Fibroblast of pulmonary artery (primary cell): ENCODE measurements at places on chromosomes 13 and 19.
A peak's percentile ranks its signal among the peaks of the same experiment; 100 is the strongest.

DNA sequence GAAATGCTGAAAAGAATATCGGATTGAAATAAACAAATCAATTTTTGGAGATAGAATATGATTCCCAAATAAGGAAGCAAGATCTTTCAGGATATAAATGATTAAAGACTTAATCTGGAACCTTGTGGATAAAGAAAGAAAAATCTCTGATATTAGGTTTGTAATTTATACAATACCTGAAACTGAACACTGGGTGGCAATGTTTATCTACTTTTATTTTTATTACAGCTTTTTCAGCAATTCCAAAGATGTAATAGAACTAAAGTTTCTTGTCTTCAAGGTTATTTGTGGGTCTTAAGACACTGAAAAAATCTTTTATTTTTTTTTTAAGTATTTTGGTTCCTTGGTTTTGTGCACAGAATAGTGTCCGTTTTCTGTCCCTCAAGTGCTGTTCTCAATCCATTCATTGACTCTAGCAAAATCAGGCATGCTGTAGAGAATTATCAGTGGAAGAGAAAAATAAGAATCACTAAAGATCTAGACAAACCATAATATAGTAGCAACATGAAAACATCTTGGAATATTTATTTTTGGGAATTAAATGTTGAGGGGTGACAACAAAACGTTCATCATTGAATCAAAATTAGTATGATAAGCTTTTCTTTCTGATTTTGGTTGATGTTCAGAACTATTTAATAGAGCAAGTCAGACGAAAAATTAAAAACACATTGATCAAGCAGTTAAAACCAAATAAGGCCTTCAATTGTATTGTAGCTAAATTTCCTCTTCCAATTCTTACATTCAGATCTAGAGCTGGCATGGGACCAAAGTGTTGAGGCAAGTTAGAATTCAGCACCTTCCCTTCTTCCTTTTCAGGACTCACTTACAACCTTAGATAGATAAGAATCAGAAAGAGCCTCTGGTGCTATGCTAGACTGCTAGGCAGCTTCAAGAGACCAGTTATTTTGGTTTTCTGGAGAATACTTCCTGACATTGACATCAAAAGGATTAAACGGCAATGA is 704.4 kb upstream of the PCDH20 start:
- peak; percentile 25 for DNase-seq

DNA sequence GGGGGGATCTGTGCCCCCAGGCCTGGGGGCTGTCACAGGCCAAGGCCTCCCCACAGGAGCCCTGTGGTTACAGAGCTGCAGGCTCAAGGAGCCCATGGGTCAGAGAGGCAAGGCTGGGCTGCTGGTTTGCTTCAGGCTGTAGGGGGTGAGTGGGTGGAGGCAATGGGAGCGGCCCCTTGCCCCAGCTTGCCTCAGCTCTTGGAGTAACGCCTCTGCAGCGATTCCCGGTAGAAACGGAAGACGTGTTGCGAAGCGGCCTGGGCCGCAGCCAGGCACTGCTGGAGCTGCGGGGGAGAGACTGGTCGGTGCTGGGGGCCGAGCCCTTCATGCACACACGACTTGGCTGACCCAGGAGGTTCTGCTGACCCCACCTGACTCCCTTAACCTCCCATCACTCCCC is 10.1 kb downstream of the TMEM91 start:
- peak; percentile 31 for DNase-seq

DNA sequence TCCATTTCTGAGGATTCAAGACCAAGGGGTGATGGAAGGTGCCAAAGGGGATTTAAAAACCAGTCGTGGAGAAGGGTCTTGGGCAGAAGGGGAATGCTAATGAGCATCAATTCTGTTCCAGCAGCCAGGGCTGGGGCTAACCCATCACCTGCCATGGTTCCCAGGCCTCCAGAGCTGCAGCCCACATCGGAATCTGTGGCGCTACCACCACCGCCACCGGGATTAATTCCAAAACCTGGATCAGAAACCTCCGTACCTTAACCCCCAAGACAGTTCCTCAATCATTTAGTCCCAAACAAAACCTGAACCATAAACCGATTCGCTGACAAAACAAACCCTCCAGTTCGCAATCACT is 583 bp downstream of the ZNF615 start:
- peak; percentile 6 for DNase-seq

DNA sequence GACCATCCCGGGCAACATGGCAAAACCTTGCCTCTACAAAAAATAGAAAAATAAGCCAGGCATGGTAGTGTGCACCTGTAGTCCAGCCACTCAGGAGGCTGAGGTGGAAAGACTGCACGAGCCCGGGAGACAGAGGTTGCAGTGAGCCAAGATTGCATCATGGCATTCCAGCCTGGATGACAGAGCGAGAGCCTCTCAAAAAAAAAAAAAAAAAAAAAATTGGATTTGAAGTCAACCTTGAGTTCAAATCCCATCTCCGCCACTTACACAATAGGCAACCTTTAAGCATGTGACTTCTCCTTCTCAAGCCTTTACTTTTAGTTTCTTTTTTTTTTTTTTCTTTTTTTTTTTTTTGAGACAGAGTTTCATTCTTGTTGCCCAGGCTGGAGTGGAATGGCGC is 12.0 kb downstream of the KASH5 start:
- no peak for DNase-seq

GRCh38 chr19:41957838-41958366 is 1.2 kb downstream of the RABAC1 start:
- peak; percentile 83 for DNase-seq

GRCh38 chr19:32349051-32349450 is 3.6 kb downstream of the ZNF507 start:
- DNase-seq, result no peak

DNA sequence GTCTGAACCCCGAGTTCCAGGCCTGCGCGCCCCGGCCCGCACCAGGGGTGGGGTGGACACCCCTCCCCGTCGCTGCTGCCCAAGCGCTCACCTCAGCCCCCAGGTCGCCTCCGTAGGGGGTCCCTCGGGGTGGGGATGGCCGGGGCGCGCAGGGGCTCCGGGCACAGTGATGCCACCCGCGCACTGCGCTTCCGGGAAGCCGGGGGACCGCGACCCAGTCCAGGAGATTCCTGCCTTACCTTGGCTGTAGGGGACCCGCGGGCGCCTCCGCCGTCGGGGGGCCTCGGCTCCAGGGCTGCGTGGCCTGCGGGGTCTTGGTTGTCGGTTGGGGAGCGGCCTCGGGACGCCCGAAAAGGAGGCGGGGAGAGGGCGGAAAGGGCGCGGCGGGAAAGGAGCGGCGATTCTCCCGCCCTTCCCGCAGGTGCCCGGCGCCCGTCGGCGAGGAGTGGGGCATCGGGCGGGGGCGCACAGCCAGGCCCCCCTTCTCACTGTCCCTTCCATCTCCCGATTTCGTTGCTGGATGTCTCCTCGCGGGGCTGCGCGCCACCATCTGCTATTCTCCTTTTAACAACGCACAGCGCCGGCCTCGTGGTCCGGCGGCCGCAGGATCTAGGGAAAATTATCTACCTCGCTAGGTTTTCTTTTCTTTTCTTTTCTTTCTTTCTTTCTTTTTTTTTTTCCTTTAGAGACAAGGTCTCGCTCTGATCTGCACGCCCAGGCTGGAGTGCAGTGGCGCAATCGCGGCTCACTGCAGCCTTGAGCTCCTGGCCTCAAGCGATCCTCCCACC is at the start of gene KEAP1:
TSS of gene KEAP1 (minus strand) at position 355 of the 788 bp plus-strand sequence. CDS start 3,323 bp downstream, outside the sequence.
- peak; percentile 28 for DNase-seq

DNA sequence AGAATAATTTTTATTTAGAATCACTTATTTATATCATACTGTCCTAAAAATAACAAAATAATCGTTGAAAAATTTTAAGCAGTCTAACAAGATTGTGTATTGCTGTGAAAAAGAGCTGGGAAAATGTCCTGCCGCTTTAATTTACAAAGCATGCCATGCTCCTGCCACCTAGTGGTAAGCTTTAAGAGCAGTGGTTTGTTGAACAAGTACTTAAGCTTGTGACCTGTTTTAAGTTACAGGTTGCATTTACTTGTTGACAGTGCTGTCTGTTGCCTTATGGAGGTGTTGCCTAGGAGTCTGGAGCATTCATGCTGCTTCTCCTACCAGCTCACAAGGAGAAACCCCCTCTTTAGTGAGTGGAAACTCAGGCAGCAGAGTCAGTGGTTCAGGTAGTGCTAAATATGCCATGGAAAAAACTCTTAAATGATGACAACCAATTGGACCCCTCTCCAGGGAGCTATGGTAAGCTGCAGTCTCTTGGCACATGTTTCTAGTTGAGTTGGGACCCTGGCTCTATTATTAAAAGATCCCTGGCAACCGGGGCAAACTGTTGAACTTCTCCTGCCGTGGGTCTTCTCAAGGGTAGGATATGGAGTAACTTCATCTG is 68.4 kb downstream of the SPATA13 start:
- DNase-seq, result peak; percentile 85

DNA sequence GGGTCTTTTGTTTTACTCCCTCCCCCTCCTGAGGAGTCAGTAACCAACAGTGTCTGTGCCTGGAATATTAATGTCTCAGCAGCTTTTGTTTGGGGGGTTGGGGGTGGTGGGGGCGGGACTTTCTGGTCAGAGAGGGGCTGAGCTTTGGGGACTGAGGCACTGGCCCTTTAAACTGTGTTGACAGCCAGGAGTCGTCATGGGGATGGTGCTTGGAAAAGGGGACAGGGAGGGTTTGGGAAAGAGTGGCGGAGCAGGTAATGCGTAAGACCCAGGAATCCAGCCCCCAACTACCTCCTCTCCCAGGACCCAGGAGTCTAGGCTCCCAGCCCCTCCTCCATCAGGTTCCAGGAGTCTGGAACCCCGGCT is 5.2 kb downstream of the CADM4 start:
- DNase-seq, result no peak

- DNase-seq, result no peak
Measured at GRCh38 chr19:53545271-53546065, 7.5 kb downstream of the ZNF331 start.

DNA sequence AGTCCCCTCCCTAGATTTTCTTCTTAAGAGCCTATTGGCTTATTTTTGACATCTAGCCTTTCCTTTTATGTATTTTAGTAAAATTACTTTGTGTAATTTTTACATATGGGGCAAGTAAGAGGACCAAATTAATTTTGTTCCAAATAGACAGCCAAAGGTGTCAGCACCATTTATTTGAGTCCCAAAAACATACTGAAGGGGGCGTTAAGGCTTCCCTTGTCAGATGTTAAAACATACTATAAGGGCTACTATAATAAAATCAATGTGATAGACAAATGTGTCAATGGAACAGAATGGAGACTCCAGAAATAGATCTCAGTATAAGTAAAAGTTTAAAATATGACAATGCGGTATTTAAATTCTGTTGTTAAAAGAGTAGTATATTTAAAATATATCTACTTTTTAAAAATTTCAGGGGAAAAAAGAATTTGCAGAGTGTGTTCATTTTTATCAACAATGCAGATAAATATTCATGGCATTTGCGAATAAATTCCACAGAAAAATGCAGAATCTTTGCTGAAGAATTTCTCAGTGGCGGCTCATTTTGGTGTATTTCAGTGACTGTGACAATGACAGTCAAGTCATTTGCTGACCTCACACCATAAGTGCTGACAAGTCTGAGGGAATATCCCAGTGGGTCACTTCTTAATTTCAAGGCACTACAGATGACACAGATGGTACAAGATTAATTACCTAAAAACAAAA is 133.7 kb downstream of the MTUS2 start:
- no peak for DNase-seq

DNA sequence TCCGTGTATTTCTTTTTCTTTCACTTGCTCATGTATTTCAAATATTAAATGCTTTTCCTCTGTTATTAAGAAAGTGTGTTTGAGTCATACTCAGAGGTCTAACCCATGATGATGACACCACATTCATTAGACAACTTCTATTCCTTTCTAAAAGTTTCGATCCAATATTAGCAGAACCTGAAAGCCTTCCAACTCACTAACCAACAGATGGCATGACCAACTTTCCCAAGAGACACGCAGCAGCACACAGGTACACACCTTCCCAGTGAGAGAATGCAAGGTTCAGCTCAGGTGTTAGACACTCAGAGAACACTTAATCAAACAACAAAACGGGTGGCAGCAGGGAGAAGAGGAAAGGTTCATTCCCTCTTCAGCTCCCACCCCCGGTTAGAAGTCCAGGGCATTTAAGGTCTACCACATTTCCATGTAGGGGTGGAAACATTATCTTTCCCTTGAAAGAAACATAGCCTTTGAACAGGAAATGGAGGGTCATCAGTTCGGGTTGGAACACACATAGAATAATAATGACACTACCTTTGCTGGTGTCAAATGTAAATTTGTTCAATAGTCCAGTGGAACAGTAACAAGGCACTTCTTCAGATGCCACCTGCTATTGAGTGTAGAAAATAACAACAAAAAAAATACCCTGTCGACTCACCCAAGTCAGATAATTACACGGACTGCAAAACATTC is 404.2 kb downstream of the COG6 start:
- no peak for DNase-seq

- no peak for DNase-seq
Measured at GRCh38 chr13:108328848-108329247, 59.3 kb downstream of the TNFSF13B start.

DNA sequence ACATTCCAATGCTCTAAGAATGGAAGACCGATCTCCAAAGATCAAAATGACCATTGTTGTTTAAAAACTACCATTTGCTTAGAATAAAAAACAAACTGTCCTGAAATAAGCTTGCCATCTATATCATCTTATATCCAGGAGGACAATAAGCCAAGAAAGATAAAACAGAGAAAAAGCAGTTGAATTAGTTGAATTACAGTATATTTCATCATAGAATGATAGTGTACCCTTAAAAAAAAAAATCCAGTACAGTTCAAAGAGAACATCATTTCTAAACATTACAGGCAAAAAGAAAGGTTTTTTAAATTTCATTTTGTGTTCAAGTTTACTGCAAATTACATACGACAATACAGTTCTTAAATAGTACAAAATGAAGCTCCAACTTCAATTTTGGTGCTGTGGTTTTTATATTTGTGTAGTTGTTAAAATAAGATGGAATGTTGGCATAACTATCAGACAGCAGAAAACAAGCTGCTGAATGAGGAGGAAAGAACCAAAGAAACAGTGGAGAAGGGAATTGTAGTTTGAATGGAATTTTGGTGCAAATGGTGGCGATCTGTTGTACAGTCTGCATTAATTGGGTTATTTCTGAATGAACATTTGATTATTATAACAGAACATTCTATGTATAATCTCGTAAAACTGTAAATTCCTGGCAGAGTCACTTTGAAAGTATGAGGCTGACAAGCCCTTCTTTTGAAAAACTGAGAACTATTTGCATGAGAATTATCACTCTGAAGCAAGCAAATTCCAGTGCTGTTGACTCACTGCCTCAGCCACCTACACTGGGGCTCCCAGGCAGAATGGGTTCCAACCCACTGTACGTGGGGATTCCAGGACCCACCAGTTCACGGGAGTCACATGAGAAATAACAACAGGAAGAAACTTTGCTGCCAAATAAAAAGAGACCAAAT is 37.7 kb downstream of the LHFPL6 start:
- peak; percentile 93 for DNase-seq

DNA sequence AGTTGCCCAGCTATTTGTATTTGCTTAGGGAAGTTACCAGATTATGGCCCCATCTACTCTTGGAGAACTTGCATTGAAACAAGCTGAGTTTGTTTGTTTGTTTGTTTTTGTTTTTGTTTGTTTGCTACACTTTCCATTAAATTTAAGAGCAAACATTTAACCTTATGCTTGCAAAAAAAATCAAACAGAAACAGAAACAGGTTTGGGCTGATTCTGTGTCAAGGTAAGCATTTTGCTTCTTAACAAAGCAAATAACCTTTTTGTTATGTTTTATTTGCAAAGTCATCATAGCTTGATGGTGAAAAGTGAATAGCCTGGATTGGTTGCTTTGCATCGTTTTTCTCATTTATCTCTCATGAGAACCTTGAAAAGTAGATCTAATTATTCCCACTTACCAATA is 531.8 kb downstream of the EFNB2 start:
- DNase-seq, result no peak

GRCh38 chr13:66794340-66795031 is 435.6 kb downstream of the PCDH9 start:
- DNase-seq, result no peak
